ENCODE measurements at places on chromosomes 5 and 9.

DNA sequence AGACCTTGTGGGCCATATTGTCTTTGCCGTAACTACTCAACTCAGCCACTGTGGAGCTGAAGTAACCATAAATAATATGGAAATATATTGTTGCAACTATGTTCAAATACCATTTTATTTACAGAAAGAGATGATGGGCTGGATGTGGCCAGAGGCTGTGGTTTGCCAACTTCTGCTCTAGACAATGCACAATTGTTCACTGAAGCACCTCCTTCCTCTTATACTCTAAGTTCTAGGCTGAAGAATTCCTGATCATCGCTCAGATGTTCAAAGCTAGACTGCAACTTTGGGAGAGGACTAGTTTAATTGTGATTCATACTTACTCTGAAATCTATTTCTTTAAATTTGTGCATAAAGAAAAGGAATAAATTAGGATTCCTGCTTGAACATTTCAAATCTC is 245.0 kb downstream of the TAF11L14 start:
- DNase-seq = no peak

- DNase-seq = no peak
These were observed 433.1 kb downstream of the CHSY3 start for GRCh38 chr5:130337179-130337888.

GRCh38 chr9:121261107-121261460 is 6.9 kb upstream of the GSN start:
- no peak for DNase-seq

DNA sequence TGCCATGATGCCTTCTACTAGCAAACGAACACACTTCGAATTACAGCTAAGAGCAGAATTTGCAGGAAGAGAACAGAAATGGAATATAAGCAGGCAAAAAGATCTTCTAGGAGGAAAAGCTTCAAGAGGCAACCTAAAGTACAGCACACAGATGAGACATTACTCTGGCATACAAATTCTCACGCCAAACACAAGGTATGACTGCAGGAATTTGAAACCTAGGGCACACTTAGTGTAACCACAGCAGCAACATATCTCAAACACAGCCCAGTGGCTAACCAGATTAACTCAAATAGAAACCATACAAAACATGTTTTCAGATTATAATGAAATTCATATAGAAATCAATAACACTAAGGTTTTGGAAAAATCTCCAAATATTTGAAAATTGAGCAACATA is 481.0 kb upstream of the RGMB start:
- no peak for DNase-seq

DNA sequence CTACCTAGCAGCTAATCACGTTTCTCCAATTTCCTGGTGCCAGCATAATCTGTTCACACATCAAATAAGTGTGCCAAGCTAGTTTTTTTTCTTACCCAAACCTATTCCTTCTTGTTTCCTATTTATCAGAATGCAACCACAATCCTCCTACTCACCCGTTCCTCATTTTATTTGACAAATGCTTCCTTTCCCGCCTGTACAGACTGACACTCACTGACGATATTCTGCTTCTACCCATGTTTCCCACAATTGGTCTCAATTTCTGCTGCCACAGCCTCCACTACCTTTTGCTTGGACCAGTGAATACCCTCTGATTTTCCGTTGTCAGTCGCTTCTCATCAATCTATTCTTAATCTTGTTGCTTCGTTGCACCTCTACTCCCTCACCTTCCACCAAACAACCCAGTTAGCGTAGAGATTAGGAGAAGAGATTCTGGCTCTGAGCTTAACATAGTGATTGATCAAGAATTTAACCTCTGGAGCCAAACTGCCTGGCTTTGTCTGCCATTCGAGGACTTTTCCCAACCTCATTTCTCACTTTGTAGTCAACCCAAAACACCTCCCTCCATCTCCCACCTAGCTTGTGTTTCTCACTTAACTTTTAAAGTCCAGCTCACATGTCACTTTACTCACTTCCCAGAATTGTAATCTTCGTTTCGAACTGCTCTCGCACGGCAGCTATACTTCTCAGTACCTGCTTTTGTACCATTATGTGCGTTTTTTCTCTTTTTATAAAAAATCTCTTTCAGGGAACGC is 729 bp upstream of the TMEM38B start:
- no peak for DNase-seq

GRCh38 chr9:33718987-33719386 is 76.4 kb upstream of the PRSS3 start:
- no peak for DNase-seq

GRCh38 chr9:72025906-72026305 is 34.5 kb downstream of the C9orf57 start:
- DNase-seq = no peak

DNA sequence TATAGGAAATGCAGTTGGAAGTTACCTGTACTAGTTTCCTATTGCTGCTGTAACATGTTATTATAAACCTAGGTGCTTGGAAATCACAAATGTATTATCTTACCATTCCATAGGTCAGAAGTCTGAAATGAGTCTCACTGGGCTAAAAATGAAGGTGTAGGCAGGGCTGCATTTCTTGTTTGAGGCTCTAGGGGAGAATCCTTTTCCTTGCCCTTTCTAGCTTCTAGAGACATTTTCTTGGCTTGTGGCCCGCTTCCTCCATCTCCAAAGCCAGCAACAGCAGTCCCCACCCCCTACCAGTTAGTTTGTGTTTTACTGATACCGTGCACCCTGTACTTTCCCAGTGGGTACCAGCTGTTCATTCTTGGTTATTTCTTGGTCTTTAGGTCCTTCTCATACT is 153.3 kb downstream of the SLF1 start:
- DNase-seq = no peak

DNA sequence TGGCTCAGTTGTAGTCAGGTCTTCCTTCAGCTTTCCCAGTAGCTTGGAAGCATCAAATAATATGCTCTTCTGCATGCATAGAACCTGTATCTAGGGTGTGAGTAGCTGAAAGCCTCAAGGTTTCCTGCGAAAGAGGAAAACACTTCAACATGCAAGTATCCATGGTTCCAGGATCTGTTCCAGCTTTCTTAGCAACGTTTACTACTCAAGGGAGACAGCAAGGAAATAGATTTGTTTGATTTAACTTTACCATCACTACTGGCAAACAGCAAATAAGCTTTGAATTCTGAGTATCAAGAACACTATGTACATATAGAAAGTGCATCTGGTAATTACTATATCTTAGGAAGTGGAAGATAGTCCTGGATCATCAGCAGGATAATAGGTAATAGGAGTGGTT is 341.0 kb downstream of the PRR16 start:
- no peak for DNase-seq

GRCh38 chr5:98460536-98460935 is 312.9 kb upstream of the RGMB start:
- no peak for DNase-seq

All from memory B cell (primary cell).